Activated CD4-positive, alpha-beta T cell treated with anti-CD3 and anti-CD28 coated beads, Interleukin-2, Interleukin-6, amounts not matched to agents 100 ng/mL and 50 ng/mL, durations not matched to agents 16 hours and 8 hours (primary cell): ENCODE measurements at places on chromosomes 7 and 10.

DNA sequence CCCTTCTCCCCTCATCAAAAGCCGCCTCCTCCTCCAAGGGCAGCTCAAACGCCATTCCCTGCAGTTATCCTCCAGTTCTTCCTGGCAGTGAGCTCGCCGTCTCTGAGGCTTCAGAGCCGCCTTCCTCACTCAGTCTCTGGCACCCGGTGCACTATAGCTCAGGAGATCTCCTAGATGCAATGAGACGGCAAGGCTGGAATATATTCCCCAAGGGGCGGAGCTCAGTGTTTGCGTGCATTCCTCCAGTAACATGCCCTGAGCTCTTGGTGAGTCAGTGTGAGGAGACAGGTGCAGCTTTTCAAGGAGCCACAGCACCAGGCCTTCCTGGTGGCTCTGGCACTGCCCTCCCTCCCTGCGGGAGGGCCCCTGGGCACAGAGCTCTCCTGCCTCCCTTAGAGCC, 512.6 kb upstream of the FOXK1 start:
- DNase-seq, result no peak

GRCh38 chr10:3785251-3785850, 342 bp upstream of the KLF6 start:
- peak; percentile 100 for DNase-seq

GRCh38 chr10:634256-634655, 55.2 kb downstream of the DIP2C start:
- DNase-seq, result no peak

GRCh38 chr10:17414484-17414883, 39.9 kb downstream of the ST8SIA6 start:
- DNase-seq, result no peak

- peak; percentile 32 for DNase-seq
Observed at GRCh38 chr10:19819419-19820033, 3.3 kb downstream of the PLXDC2 start.

DNA sequence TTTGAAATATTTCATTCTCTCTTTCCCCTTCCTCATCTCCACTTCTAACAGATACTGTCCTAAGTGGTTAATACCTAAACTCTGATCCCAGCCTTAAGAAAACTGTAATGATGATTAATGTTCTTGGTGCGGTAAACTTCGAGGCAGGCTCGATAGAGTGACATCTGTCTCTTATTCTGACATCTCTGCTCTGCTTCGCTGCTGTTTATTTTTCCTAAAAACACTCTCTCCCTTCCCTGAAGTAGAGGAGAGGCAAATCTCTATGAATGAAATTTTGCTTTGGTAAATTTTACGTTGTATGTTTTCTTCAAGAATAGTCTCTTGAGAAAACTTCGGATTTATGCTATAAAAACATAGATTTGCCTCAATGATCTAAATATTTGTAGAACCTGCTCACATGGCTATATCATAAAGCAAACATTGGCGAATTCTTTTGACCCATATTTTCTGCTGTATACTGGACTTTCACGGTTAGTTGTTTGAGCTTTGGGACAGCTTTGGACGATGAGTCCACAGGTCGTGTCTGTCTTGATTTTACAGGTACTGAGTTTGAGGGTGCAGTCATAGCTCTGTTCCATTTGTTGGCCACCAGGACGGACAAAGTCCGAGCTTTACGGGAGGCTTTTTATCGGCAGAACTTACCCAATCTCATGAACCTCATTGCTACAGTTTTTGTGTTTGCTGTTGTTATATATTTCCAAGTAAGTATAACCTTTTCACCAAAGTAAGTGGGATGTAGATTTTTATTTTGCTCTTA, 27.1 kb downstream of the SEC61A2 start:
- DNase-seq, result no peak

DNA sequence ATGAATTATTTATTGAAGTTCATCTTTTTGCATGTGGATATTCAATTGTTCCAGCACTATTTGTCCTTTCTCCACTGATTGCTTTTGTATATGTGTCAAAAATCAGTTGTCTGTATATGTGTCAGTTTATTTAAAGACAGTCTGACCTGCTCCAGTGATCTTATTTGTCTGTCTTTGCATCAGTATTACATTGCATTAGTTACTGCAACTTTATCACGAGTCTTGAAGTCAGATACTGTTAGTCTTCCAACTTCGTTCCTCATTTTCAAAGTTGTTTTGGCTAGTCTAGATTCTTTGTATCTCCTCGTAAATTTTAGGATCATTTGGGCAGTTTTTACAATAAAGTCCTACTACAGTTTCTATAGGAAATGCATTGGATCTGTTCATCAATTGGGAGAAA, 166.4 kb downstream of the CELF2 start:
- no peak for DNase-seq

DNA sequence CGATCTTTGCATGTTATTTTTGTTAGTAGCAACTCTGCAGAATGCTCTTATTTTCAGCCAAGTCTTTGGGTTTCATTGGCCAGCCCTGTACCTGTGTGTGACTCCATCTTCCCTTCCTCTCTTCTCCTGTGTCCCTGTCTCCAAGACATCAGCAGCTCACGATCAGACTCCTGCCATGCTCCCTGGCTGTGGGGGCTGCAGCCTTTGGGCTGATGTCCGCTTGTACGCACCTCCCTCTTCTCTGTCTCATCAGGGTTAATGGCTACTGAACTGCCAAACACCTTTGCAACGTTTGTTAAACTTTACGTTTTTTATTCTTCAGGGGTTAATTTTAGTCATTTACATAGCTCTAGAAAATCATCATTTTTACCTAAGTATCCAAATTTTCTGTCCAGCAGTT, 103.5 kb upstream of the RET start:
- DNase-seq, result no peak

GRCh38 chr10:21719502-21719901, 185.5 kb downstream of the MLLT10 start:
- no peak for DNase-seq

DNA sequence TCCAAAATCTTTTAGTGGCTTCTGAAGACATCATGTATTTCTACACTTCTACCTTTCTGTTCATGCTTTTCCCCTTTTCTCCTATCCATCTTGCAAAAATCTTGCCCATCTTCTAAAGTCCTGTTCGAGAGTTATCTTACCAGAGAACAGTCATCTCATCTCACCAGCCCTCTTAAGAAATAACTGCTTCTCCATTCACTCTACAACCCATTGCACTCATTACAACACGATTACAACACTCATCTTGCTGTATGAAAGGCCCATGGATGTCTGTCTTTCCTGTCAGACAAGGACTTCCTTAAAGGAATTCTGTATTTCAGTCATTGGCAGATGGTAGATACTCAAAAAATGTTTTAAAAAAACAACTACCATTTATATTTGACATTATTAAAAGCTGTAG, 30.8 kb downstream of the ZNF438 start:
- no peak for DNase-seq

DNA sequence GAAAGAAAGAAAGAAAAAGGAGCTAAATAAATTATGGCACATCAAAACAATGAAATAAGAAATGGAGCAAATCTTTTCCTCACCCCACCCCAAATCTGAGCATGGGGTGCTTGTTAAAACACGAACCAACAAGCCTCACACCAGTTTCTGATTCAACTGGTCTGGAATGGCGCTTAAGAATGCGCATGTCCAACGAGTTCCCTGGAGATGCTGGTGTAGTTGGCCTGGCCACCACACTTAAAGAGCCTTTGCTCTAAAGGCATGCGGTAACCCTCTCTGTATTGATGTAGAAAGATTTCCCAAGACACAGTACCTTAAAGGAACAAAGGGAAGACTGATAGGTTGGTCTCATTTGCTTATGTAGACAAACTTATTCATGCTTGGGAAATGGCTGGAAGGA, 49.1 kb upstream of the STEAP1B start:
- DNase-seq, result no peak

- DNase-seq, result peak; percentile 65
Observed at GRCh38 chr7:142384493-142384922, 126.7 kb upstream of the PRSS58 start.

GRCh38 chr7:1329966-1330800, 97.5 kb downstream of the UNCX start:
- no peak for DNase-seq

- no peak for DNase-seq
Observed at GRCh38 chr10:102024799-102025198, 31.2 kb downstream of the ARMH3 start.

DNA sequence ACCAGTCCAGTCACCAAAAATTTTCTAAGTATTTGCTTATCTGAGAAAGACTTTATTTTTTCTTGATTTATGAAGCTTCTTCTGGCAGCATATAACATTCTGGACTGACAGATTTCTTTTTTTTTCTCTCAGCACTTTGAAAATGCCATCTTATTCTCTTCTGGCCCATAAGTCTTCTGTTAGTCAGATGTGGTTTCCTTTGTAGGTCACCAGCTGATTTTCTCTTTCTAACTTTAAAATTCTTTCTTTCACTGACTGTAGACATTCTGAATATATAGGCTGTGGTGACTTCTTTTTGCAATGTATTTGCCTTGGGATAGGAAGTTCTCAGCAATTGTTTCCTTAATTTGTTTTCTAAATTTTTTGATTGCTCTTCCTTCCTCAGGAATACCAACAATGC, 172.5 kb downstream of the CCDC7 start:
- DNase-seq, result no peak

DNA sequence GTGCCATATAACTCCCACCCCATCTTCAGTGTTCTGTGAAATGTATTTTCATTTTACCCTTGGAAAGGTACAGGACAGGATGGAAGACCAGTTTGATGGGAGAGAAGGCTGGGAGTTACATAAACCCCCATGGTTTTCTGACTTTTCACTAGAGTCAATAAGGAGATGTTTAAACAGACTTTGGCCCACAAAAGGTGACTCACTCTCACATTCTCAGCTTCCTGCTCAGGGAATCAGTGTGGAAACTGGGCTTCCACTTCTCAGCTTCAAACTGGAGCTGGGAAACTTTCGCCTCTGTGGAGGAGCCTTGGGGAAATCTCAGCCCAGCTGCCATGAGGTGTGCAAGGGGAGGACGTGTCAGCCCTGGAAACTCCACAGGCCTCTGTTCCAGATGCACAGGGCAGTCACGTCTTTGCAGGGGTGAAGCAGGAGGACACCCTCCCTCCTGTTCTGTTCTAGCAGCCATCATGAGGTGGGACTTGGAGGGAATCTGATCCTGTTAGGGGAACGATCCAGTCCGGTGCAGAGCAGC, 560.5 kb upstream of the GALNT17 start:
- DNase-seq, result no peak

DNA sequence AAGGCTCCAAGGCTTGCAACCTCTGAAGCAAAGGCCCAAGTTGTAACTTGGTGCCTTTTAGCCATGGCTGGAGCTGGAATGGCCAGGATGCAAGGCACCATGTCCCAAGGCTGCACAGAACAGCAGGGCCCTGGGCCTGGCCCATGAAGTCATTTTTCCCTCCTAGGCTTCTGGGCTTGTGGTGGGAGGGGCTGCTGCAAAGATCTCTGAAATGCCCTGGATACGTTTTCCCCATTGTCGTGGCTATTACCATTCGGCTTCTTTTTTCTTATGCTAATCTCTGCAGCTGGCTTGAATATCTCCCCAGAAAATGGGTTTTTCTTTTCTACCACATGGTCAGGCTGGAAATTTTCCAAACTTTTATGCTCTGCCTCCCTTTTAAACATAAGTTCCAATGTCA, 234.2 kb downstream of the CDK14 start:
- no peak for DNase-seq

DNA sequence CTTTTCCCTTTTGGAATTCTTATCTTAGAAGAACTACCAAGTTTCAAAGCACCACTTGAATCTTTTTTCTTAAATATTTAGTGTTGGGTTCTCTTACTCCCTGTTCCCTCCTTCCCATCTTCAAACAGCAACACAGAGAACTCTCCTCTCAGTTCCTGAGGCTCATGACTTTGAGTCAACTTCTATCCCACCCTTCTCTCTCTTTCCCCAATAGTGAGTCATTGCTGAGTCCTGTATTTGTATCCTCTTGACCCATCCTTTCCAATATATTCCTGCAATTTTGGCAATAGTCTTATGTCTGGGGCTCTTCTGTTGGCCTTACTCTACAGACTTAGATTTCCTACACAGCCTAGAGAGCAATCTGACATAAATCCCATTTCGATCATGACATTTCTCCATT, 20.8 kb upstream of the JCAD start:
- DNase-seq, result no peak

DNA sequence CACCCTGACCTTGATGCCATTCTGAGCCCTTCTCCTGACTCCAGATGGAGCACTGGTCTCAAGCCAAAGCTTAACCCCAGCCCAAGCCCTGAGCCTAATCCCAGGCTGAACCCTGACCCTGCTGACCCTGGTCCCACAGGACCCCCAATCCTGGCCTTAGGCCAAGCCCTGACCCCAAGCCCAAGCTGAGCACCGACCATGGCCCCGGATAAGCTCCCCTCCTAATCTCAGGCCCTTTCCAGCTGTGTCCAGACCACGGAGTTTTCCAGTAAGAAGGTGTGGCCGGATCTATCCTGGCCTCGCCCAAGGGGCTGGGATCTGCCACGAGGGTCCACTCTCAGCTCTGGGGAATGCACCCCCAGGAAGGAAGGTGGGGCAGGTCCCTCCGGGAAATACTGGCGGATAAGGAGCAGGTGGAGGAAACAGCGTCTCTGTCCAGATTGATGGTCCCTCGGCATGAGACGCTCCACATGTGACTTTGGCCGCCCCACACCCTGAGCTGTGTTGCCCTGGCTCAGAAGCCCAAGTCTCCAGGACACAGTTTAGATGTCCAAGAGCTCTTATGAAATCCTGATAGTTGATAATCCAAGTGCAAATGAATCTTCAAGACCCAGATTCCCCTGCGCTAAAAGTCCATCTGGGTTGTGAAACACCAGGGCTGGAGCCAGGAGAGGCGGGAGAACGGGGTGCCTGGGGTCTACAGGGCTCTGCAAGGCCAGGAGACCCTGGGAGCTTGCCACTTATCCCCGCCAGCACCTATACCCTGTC, 10.4 kb downstream of the ELN start:
- no peak for DNase-seq

DNA sequence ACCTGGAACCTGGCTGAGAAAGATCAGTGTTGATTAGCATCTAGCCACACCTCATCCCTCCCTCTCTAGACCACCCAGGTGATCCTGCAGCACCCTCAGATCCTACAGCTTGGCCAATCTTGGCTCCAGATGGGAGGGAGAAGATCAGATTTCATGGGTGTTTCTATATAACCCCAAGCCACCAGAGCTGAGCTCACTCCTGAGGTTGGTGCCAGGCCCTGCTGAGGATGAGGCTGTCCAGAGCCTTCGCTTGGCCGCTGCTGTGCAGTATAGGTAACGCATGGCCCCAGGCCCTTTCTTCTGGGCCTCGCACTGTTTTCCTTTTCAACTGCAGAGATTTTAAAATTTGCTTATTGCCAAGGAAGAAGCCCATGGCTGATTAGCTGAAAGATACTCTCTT, 27.0 kb downstream of the C10orf120 start:
- DNase-seq, result no peak

GRCh38 chr7:51633596-51633995, 317.0 kb upstream of the COBL start:
- DNase-seq, result no peak
